Activated naive CD4-positive, alpha-beta T cell treated with anti-CD3 and anti-CD28 coated beads, Interleukin-2, amount 10 ng/mL, durations not matched to agents 7 days and 5 days (primary cell): ENCODE measurements at places on chromosomes 2 and 18.

DNA sequence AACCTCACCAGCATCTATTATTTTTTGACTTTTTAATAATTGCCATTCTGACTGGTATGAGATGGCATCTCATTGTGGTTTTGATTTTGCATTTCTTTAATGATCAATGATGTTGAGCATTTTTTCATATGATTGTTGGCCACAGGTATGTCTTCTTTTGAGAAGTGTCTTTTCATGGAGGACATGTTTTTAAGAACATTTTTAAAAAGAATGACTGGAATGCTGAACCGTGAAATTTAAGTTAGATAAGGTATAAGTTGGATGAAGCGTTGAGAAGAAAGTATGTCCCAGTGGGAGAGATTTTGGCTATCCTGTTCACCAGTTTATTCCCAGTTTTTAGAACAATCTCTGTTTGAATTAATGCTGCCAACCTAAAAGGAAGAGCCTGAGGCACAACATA lies 365.9 kb downstream of the CELF4 start:
- DNase-seq: no peak

DNA sequence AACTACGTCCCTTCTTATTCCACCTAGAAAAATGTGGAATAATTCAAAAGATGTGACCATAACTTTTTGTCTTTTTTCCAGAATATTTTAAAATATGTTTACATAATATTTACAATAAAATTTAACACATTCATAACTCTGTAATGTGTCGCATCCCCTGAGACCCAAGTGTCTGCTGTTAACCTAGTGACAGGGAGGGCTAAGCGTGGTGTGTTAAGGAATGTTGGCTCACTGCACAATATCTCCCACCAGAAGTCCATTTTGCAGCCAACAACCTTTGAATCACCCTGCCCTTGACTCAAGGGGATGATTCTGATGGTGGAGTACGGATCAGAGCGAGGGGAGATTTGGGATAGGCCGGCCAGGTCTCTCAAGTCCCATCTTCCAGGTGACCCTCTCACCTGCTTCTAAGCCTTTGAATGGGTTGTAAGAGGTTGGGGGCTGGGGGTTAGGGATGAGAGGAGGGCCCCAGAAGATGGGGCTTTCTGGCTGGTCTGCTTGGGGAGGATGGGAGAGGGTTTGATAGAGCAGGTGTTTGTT lies 43.3 kb downstream of the SERTAD2 start:
- peak; percentile 15 for DNase-seq

DNA sequence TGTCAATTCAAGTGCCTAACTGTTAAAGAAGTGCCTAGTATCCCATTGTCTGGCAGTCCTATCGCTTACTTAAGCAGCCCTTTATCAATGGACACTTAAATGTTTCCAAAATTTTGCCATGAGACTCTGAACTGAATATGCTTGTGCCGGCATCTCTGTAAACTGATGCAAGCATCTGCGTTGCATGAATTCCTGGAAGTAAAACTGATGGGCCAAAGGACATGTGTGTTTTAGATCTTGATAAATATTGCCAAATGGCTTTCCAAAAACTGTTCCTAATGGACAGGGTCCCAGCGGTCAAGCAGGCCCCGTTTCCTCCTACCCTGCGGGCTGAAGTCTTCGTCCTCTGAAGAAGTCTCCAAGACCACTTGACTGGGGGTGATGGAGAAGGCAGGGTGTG lies 121.3 kb upstream of the ZNF516 start:
- DNase-seq: no peak

GRCh38 chr2:178417916-178418315 lies 33.1 kb downstream of the PRKRA start:
- no peak for DNase-seq

GRCh38 chr2:9897846-9898245 lies 53.6 kb upstream of the GRHL1 start:
- no peak for DNase-seq

GRCh38 chr2:23597687-23598086 lies 212.7 kb downstream of the KLHL29 start:
- no peak for DNase-seq

GRCh38 chr2:85441864-85442263 lies 23.4 kb downstream of the SH2D6 start:
- DNase-seq: no peak

DNA sequence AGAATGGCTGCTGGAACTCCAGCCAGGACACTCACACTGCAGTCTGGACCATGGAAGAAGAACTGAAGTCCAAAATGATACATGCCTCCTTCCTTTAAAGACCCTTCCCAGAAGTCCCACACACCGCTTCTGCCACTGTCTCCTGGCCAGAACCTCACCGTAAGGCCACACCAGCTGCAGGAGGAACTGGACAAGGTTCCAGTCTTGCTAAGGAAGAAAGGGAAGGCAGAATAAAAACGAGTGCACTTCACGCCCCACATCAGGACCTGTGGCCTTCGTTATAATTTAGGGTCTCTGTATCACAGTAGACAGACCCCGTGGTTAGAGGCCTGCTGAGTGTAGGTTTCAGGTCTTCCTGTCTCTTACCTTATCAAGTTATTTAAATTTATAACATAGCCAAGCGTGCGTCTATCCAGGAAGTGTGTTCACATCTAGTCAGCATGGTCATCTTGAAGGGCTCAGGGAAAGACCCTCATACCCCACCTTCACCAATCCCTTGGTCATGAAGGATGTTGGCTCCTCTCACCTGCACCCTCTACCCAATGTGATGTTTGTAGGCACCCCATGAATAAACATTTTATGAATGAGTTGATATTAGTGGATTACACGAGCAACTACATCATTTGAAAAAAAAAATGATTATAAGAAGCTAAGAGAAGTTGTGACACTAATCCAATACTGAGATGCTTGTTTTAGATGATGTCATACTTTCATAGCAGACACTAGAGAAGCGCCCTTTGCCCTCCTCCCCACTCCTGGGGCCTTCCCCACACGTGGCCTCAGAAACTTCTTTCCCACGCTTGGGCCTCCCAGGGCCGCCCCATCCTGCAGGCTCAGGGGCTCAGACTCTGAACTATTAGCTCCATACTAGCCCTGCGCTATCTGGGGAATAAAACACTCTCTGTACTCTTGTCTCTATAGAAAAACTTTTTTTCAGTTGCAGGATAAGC lies 157.6 kb downstream of the FAM210A start:
- no peak for DNase-seq

DNA sequence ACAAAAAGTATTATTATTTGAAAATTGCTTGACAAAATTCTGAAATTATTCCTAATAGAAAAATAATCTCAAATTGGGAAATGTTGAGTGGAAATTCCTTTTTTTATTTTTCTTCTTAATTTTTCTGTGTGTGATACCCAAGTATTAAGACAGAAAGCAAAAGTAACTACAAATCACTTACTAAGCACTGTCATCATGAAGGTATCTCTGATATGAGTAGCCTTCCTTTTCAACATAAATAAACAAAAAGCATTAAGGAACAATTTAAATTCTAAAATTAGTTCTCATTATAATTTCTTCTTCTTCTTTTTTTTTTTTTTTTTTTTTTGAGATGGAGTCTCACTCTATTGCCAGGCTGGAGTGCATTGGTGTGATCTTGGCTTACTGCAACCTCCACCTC lies 174.2 kb upstream of the RBMS1 start:
- no peak for DNase-seq

- no peak for DNase-seq
These were observed 24.9 kb upstream of the PDCL3 start for GRCh38 chr2:100537918-100538317.

DNA sequence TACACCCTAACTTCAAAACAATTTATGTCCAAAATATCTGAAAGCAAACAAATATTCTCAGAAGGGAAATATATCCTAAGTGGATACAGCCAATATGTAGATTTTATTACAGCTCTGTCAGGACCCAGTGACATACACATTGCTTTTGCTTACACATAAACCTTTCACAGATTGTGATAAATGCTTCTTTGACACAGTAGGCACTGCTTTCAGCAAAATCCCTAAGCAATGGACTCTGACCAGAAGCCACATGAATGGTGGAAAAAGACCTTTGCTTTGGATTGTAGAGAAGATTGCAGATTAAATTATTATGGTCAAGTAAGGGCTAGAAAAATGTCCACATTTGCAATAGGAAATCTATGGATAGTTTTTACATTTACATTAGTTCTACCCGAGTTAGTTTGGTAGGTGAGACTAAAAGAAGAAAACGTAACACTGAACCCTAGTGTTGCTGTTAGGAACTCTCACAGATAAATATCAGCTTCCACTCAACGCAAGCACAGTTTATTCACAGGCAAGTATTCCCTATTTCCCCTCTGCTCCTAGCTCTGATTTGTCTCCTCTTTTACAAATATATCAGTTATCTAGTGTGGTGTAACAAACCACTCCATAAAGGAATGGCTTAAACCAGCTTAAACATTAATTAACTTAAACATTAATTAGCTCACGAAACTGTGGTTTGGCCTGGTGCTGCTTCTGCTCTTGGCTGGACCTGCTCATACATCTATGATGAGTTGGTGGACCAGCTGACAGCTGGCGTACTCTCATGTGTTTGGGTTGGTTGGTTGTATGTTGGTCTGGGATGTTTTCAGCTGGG lies 23.6 kb upstream of the SERPINE2 start:
- DNase-seq: no peak

DNA sequence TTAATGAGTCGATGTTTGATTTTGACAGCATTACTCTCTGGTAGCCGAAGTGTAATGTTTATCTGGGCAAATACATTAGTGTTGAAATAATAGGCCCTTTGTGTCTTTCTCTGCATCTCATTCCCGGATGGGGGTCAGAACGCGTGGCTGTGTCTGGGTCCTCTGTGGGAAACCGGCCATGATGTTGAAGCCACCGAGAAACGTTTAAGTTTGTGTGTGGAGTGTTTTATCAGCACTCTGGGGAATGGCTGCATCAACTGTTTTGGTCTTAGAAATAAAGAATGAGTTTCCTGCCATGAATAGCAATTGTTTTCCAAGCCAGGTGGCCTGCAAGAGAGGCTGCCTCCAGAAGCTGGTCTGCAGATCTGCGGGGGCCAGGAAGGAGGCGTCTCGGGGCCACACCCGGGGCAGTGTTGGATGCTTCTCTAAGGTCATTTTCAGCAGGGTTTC lies 69.7 kb downstream of the RNF144A start:
- no peak for DNase-seq

- DNase-seq: no peak
These were observed 73.8 kb upstream of the TWIST2 start for GRCh38 chr2:238774071-238774470.

- no peak for DNase-seq
These were observed 181.5 kb downstream of the GFPT1 start for GRCh38 chr2:69205491-69205890.

- DNase-seq: no peak
These were observed 230.8 kb upstream of the PIK3C3 start for GRCh38 chr18:41724195-41724594.

DNA sequence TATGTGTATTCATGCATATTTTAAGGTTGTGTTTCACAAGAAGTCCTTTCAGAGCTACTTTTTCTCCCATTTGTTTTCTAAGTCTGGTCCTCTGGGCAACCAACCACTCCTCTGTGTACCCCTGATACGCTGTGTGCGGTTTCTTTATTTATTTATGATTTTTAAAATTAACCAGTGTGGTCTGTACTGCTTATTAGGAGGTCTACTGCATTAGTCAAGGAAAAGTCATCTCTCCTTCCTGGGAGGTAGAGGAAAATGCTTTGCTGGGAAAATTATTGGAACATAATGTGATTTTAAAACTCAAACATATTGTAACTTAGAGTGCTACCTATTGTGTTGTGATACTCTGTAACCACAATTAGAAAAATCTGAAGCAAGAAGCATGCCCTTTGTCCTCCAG lies 1404.3 kb downstream of the SUCLG1 start:
- DNase-seq: no peak

GRCh38 chr18:4734903-4735302 lies 279.8 kb upstream of the DLGAP1 start:
- no peak for DNase-seq

DNA sequence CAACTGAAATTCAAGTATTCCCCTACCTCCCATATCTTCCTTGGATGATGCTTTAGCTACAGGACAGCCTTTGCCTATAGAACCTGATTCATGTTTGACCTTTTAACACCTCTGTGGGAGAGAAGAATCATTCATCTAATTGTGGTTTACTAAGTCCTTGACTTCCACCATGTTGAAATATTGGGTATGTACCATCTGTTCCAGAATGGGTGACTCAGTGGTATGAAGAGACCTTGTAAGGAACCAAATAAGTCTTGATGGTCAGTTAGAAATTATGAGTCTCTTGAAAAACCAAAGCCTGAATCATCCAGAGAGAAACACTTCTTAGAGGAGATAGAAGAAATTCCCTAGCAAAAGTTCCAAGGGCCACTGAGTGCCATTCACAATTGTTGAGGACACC lies 27.5 kb downstream of the STAMBP start:
- DNase-seq: no peak

DNA sequence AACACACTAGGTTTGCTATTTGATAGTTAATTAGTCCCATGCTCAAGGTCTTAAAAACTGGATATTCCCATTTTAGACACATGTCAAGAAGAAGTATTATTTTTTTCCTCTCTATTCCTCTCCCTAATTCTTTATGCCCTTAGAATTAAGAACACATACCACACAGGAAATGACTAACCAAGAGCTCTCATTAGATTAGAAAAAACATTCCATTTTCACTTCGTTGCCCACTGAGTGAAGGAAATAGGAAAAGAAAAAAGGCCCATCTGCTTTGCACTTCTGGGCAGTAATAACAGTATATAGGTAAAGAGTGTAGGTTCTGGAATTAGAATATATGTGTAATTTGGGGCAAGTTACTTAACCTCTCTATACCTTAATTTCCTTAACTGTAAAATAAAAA lies 26.9 kb downstream of the ACADL start:
- no peak for DNase-seq

GRCh38 chr2:567865-568638 lies 109.2 kb downstream of the TMEM18 start:
- no peak for DNase-seq

DNA sequence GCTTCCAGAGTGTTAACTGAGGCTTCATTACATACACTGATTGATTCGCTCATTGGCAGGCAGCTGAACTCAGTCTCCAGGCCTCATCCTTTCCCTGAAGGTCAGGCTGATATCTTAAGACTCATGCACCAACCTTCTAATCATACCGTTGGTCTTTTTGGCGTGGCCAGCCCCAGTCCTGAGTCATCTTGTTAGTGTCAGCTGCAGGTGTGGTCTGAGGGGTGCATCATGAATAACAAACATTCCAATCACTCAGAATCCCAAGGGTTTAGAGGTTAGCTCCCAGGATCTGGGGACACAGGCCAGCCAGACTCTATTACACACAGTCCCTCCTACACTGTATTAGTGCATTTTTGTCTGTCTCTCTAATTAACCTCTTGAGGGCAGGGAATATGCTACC lies 271.5 kb downstream of the HRH4 start:
- DNase-seq: no peak
